ENCODE measurements at places on chromosomes 1 and 21.

DNA sequence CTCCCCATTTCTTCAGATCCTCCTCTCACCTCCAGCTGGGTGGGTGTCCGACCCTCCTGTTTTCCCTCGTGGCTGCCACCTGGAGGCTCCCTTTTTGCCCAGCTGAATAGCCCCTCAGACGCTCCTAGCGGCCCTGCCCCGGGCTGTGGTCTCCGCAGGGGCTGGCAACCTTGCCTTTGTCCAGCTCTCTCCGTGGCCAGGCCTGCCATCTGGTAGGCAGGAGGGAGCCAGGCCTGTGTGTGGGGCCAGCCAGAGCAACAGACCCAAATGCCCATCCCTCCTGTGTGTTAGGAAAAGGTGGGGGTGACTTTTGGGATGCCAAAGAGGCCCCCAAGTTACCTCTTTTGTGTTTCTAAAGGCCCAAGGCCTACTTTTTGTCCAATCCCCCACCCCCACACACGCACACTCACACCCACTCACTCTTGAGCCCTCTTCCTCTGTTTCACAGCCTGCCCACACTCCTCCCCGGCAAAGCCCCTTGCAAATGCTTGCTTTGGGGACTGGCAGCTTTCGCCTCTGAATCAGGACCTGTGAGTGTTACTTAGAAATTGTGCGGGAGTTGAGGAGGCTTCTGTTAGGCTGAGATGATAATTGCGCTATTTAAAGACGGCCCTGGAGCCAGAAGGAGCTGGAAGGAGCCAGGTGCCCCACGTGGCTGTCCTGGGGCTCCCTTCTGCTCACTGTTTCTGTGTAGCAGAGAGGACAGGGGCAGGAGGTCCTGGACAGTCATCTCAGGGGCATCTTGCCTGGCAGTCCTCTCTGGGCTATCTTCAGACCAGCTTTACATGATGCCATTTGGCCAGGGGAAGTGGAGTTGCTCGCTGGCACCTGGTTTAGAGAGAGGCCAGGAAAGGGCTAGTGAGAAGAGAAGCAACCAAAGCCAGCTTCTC is 9.1 kb downstream of the PPFIA4 start:
- no peak for DNase-seq

GRCh38 chr1:199399996-199400724 is 627.4 kb upstream of the NR5A2 start:
- no peak for DNase-seq

DNA sequence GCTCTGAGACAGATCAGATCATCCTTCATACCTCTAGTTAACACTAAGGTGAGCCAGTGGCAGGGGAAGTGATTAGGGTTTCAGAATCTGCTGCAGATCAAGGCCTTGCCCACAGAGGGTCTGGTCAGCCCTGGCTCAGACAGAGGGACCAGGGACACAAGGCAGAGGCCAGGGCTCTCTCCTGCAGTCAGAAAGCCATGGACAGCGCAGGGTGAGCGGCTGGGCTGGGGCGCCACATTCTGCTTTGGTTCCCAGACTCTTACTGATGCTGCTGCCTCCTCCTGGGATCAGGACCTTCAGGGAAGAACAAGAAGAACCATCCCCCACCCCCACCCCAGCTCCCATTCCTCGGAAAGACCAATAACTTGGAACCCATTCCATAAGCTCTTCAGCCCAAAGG is 43.1 kb downstream of the GPR161 start:
- DNase-seq, result no peak

GRCh38 chr21:15015622-15016471 is 49.0 kb downstream of the NRIP1 start:
- no peak for DNase-seq

DNA sequence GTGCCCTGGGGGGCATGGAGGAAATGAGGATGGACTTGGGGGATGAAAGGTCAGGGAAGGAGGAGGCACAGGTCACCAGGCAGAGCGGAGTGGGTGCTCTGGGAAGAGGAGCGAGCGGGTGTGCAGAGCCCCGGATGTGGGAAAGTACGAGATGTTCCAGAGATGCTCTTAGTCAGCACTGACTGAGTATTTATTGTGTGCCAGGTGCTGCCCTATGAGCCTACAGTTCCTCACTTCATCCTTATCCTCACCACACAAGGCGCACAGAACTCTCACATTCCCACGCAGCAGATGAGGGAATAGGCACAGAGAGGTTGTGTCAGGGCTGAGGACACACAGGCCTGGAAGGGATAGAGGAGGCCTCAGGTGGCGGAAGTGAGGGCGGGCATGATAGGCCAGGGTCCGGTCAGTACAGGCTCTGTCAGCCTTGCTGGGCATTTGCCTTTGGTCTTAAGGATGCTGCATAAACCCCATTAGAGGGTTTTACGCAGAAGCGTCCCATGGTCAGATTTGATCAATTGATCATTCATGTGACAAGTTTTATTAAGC is 77.3 kb downstream of the ARHGEF10L start:
- no peak for DNase-seq

Data from stimulated activated CD4-positive, alpha-beta T cell treated with anti-CD3 and anti-CD28 coated beads, TNF-alpha, amount 100 ng/mL, for 1 hour (primary cell).